Uterus (tissue), 4 donors: ENCODE measurements at places on chromosomes 6 and 20. TPM values are rescaled to one million over a fixed set of nuclear protein-coding genes. Genes with fewer than 3 reads are reported as not detected.

Gene PRSS16
- total RNA-seq = not detected

Gene CGA
- total RNA-seq = not detected

Gene BFSP1
- total RNA-seq = 3.3 TPM

GRCh38 chr6:28635547-28636158 is 110.0 kb downstream of the GPX5 start:
- DNase-seq = no peak

DNA sequence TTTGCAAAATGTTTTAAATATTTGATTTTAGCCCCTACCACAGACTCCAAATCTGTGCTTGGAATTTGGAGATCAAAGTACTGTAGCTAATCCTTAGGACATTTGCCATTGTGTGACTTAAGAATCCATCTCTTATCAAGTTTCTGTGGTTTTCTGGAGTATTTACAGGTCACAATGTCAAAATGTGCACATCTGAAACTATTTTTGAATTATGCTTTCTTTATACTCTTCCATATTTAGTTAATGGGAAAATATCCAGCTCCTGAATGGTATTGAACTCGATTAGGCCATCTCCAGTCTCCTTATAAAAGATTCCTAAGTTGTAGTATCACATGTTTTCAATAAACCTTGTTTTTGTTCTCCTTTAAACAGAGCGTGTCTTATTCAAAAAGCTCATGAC is 162.5 kb downstream of the KHDC1L start:
- no peak for DNase-seq

GRCh38 chr20:41180599-41181333 is 43.4 kb downstream of the PLCG1 start:
- peak; percentile 8 for DNase-seq

GRCh38 chr20:53296025-53296424 is 297.6 kb downstream of the ZNF217 start:
- DNase-seq = no peak

- DNase-seq = no peak
Observed at GRCh38 chr6:154301086-154301625, 55.4 kb downstream of the IPCEF1 start.

- DNase-seq = no peak
Observed at GRCh38 chr6:148379966-148380713, 37.5 kb downstream of the SASH1 start.

DNA sequence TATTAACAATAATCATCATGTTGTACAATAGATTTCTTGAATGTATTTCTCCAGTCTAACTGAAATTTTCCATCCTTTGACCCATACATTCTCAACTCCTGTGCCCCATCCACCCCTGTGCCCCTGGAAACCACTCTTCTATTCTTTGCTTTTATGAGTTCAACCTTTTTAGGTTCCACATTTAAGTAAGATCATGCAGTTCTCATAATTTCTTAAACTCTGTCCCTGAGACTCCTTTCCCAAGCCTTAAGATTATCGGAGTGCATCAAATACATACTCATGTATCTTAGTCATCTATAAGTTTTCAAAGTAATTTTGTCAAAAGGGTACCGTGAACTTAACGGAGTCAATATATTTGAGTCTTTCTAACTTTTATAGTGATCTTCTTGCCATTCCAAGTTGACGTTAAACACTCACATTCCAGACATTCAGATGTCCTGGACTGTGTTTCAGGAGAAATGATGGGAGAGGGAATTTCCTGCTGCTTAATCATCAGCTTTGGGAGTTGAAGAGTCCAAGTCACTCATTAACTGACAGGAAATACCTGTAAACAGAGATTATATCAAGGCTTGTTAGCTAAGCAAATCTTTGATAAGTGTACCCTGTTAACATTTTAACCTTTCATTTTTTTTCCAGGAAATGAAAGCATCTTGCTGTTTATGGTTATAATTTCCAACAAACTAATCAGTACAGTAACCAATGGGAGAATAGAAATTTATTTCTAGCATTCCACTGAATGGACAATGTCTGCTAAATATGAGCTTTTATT is 73.3 kb downstream of the ADGRG6 start:
- no peak for DNase-seq

DNA sequence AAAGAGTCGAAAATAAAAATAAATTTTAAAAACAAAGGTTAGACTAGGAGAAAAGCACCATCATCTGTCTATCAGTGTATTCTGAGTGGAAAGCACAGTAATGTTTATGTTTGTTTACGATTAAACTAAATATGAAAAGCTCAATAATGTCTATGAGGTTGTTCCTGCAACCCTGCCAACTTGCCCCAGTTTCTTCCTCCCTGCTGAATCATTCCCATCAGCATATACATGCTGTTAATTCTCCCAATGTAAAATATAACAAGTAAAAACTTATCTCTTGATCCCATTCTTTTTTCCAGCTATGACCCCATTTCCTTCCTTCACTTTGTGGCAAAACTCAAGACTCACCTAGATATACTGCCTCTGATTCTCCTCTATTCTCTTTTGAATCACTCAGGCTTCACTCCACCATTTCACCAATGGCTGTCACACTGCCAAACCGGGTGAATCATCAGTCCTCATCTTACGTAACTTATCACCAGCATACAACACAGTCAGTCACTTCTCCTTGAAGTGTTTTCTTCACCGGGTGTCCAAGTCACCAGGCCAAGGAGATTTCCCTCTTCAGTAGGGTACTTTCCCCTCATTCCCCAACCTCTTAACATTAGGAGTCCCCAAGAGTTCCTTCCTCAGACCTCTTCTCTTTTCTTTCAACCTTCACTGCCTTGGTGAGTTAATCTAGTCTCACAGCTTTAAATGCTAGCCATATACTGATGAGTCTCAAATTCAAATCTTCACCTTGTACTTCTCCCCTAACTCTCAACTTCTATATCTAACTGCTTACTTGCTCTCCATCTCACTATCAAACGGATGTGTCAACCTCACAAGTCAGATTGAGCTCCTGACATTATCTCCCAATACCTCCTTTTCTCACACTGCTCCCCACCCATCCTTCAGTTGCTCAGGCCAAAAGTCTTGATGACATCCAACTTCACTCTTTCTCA is 6.2 kb downstream of the TMEM242 start:
- peak; percentile 82 for DNase-seq

DNA sequence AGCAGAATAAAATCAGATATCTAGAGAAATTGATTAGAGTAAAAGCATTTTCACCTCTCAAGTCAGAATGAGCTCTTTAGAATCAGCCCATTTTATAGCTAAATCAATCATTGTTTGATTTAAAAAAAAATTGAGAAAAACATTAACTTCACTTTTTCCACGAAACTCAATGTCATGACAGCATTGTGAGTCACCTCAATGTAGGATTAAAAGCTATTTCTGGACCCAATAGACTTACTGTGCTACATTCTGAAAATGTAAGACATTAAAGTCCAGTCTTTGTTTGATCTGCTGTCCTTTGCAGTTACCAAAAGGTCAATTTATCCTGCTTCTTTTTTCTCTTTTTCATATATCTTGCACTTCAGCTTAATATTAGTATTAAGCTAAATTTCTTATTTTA is 519.4 kb upstream of the ZNF337 start:
- DNase-seq = no peak

DNA sequence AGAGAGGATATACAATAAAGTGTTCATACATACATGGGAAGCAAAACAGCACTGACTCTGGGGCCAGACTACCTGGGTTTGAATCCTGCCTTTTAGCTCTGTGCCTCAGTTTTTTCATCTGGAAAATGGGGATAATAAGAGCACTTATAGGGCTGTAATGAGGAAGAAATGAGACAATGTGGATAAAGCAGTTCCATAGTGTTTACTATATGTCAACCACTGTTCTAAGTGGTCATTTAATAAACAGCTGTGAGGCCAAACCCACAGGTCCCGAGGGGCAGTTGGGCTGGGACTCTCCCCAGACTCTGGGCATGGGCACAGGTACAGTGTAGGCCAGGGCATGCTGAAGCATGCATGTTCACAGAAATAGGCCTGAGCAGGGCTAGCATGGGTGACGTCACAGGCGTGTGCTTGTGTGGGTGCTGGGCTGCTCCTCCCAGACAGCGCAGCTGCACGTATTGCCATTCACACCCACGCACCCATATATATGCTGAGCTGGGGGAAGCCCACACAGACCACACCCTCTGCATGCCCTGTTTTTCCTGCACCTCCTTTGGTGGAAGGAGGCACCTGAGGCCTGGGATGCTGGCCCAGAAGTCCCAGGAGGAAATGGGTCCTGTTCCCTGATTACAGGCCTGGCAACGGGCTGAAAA is 3.5 kb upstream of the PLCG1 start:
- DNase-seq = no peak

GRCh38 chr6:17061097-17061496 is 40.8 kb upstream of the STMND1 start:
- no peak for DNase-seq

GRCh38 chr6:168615837-168616236 is 174.9 kb downstream of the SMOC2 start:
- DNase-seq = no peak

GRCh38 chr20:3839328-3839727 is 7.3 kb upstream of the MAVS start:
- DNase-seq = no peak

DNA sequence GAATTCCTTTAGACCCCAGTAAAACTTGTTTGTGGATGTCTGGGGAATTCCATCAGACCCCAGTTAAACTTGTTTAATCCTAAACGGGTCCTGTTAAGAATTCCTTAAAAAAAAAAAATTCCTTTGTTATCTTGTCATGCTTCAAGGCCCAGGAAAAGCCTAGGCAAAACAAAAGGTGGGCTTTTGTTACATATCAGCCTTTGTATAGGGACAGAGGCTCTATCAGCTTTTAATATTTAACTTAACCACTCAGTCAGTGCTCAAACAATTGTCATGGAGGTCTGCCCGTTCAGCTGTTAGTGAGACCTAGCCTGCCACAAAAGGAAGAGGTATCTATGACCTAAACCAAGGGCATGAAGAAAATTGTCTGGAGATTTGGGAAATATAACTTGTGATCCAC is 53.1 kb downstream of the SLC22A1 start:
- no peak for DNase-seq

Gene ASXL1
- total RNA-seq = 90.6 TPM

GRCh38 chr20:20702330-20703245 is 9.9 kb downstream of the RALGAPA2 start:
- no peak for DNase-seq

- no peak for DNase-seq
Observed at GRCh38 chr6:105886066-105886813, 199.9 kb upstream of the PRDM1 start.

DNA sequence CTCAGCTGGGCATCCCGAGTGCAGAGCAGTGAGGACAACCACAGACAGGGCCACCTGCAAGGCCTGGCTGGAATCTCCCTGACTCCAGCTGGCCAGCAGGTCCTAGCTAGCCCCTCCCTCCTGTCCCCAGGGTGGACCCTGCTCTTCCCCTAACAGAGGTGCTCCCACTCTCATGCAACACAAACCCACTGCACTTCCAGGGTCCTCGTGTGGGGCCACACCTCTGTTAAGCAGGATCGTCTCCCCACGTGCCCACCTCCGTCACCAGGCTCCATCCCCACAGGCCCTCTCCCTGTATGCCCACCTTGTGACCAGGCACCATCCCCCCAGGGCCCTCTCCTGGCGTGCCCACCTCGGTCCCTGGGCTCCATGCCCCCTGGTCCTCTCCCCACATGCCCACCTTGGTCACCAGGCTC is 17.3 kb downstream of the TAF4 start:
- DNase-seq = no peak

DNA sequence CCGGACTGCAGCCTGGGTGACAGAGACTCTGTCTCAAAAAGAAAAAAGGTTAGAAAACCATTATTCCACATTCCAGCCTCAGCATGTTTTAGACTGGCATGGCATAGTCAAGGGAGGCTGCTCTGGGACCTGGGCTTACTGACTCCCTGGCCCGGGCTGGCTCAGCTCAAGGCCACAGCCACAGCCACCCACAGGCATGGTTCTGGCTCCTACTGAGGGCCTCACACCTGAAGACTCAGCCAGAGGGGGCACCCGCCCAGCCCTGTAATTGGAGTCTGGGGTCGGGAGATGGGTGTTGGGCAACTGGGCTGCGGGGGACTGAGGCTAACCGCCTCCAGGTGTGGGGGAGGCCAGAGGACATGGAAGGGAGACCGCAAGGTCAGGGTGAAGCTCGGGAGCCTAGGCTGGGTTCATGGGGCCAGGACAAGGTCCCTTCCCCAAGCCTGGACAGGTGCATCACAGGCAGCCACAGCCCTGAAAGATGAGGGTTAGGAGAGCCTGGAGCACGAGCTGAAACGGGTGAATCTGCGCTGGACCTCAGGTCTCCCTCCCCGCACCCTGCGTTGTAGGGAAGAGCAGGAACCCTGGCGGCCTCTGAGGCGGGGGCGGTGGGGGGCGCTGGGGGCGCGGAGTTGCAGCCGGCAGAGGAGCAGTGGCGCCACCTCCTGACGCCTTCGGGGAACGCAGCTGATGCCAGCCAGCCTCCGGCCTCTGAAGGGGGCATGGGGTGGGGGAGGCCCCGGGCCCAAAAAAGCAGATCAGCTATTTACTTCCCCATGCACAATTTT is 67.7 kb upstream of the SRSF6 start:
- no peak for DNase-seq

GRCh38 chr6:138593124-138593877 is 94.0 kb upstream of the NHSL1 start:
- peak; percentile 65 for DNase-seq

- no peak for DNase-seq
Observed at GRCh38 chr6:19805129-19805481, 32.1 kb upstream of the ID4 start.

Gene SLC25A27
- total RNA-seq = 35.7 TPM

DNA sequence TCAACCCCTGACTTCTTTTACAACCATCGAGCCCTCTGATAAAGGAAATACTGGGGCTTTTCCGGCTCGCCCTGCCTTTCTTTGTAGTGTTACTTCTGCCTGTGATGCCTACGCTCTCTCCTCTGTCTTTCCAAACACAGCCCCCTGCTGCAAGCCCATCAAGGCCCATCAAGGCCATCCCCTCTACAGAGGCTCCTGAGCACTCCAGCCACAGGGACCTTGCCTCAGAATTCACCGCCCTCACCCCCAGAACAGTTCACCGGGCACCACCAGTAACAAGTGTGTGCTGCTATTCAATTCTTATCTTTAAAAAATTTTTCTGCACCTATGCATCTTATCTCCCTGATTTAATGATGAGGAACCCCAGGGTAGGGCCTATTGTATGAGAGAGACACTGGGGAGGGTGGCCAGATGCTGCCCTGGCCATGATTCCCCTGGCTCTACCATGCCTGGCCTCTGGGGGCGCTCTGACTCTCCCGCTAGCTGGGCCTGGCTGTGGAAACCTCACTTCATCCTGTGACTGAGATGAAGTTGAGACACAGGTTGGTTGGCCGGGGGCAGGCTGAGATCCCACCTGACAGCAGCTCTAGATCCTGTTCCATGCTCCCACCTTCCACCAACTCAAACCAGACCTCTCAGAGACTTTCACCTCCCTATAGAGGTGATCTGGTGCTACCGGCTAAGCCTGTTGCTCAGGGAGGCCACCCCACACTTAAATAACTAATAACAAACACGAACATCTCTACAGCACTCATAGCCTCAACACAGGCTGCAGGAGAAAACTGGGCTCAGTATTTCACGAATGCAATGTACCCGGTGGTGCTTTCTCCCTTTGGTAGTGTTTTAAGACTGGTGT is 19.2 kb upstream of the GLP1R start:
- no peak for DNase-seq

- no peak for DNase-seq
Observed at GRCh38 chr6:140669321-140669720, 1294.9 kb upstream of the CITED2 start.

Gene TRDN
- under 0.01 TPM for total RNA-seq
